ENCODE measurements at places on chromosomes 4 and X. TPM values are rescaled to one million over a fixed set of nuclear protein-coding genes. Genes with fewer than 3 reads are reported as not detected.

The APEX2 gene
- 4.8 TPM for total RNA-seq

The ZFX gene
- total RNA-seq: 41.1 TPM

The CNKSR2 gene
- 0.33 TPM for total RNA-seq

The RHOH gene
- total RNA-seq: not detected

The ZNF518B gene
- 20.0 TPM for total RNA-seq

The HDAC8 gene
- total RNA-seq: 25.9 TPM

The RTL3 gene
- total RNA-seq: not detected

The CXCL13 gene
- not detected for total RNA-seq

The MCUB gene
- 20.6 TPM for total RNA-seq

The MSX1 gene
- 1.3 TPM for total RNA-seq

The ZFP42 gene
- total RNA-seq: 0.26 TPM

The DSPP gene
- total RNA-seq: not detected

The ELOVL6 gene
- total RNA-seq: 15.0 TPM

The NEXMIF gene
- under 0.01 TPM for total RNA-seq

The DUSP9 gene
- under 0.01 TPM for total RNA-seq

The GAB1 gene
- 10.6 TPM for total RNA-seq

The GLRA3 gene
- total RNA-seq: not detected

The LDB2 gene
- total RNA-seq: 40.6 TPM

The F8A2 gene
- not detected for total RNA-seq

The MAPK10 gene
- 8.0 TPM for total RNA-seq

The GAGE13 gene
- total RNA-seq: not detected

The JADE3 gene
- 4.1 TPM for total RNA-seq

The FAAH2 gene
- total RNA-seq: under 0.01 TPM

The CPEB2 gene
- total RNA-seq: 7.7 TPM

The NALF2 gene
- not detected for total RNA-seq

The OTOP1 gene
- total RNA-seq: not detected

The ELF4 gene
- total RNA-seq: 9.9 TPM

The TRPC5OS gene
- total RNA-seq: not detected

The MAGEB16 gene
- total RNA-seq: not detected

The MAGEA9B gene
- total RNA-seq: not detected

The RNF150 gene
- total RNA-seq: 0.51 TPM

The FRG2 gene
- not detected for total RNA-seq

The UGT2B10 gene
- total RNA-seq: not detected

The ABLIM2 gene
- total RNA-seq: 0.66 TPM

Data from fibroblast of lung (primary cell).